ENCODE measurements at places on chromosomes 2 and 18.

DNA sequence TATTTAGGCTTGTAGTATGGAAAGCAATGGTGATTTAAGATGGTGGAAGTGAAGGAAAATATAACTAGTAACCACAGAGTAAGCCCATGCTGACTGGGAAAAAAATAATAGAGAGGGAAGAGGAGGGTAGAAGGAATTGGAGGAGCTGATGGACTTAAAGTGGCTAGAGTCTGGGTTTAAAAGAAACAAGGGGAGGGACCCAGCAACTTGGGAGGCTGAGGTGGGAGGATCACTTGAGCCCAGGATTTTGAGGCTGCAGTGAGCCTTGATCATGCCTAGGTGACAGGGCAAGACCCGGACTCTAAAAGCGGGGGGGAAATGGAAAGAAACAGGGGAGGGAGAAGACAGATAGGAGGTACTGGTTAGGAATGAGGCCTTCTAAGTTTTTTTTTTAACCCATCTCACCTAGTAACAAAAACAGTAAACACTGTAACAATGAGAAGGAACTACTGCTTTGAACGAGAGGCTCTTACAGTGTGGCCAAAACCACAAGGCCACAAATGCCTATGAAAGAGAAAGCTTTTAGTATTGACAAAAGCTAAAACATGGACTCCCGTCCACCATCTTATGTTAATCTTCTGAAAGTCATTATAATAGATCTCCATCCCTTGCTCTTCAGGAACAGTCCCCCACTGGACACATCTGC is 26.6 kb downstream of the METTL8 start:
- DNase-seq: no peak

DNA sequence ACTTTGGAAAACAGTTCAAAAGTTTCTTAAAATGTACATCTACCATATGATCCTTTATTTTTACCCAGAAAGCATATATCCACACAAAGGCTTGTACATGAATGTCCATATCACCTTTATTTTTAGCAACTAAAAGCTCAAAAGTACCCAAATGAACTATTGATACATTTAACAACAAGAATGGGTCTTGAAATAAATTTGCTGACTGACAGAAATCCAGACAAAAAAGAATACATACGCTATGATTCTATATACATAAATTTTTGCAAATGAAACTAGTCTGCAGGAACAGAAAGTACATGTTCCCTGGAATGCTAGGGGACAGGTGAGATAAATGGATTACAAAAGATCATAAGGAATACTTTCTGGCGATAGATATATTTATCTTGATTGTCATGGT is 96.3 kb upstream of the KYNU start:
- DNase-seq: no peak

- no peak for DNase-seq
Observed at GRCh38 chr2:71609441-71609840, 156.1 kb downstream of the DYSF start.

- no peak for DNase-seq
Observed at GRCh38 chr2:159605441-159606178, 10.7 kb downstream of the BAZ2B start.

DNA sequence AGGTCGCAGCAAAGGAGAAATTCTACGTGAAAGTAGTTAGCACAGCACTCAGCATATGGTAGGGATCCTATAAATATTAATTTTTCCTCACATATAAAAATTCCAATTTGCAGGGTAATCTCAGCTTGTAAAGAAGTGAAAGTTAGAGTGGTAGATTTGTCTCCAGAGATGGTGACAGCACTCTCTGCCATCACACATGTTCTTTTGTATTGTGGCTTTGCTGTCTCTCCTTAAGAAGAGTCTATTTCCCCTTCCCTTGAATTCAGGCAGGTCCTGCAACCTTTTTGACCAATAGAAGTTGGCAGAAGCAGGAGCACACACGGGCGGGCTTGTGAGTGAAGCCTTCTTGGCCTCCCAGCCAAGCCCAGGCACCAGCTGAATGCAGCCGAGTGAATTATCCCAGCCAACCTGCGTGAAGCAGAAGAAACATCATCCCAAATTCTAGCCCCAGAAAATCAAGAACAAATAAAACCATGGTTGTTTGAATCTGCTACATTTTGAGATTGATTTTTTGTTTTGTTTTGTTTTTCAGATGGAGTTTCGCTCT is 107.8 kb upstream of the COPS8 start:
- no peak for DNase-seq

GRCh38 chr2:71995067-71995665 is 152.5 kb downstream of the CYP26B1 start:
- DNase-seq: no peak

- DNase-seq: no peak
Observed at GRCh38 chr2:3704692-3705091, 1.3 kb downstream of the DCDC2C start.

DNA sequence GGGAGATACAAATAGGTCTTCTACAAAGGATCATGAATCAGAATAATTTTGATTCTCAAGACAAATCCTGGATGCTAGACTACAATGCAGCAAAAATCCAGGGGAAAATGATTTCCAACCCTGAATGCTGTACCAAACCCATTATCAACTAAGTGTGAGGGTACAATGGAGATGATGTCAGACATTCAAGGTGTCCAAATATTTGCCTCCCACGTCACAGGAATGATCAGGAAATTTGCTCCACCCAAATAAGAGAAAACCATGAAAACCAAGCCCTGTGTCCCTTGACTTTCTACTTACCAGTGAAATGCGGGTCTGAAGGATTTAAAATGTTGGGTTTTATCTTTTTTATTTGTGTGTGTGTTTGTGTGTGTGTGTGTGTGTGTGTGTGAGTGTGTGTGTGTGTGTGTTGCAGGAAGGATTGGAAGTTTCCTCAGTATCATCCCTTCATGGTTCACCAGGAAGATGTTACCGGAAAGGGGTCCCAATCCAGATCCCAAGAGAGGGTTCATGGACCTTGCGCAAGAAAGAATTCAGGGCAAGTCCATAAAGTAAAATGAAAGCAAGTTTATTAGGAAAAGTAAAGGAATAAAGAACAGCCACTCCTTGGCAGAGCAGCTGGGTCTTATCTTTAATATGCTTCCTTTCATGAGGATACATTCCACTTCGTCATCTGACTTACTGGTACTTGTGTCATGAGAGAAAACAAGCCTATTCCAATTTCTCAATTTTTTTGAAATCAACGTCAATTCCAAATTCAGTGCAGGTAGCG is 61.1 kb upstream of the ID2 start:
- no peak for DNase-seq

DNA sequence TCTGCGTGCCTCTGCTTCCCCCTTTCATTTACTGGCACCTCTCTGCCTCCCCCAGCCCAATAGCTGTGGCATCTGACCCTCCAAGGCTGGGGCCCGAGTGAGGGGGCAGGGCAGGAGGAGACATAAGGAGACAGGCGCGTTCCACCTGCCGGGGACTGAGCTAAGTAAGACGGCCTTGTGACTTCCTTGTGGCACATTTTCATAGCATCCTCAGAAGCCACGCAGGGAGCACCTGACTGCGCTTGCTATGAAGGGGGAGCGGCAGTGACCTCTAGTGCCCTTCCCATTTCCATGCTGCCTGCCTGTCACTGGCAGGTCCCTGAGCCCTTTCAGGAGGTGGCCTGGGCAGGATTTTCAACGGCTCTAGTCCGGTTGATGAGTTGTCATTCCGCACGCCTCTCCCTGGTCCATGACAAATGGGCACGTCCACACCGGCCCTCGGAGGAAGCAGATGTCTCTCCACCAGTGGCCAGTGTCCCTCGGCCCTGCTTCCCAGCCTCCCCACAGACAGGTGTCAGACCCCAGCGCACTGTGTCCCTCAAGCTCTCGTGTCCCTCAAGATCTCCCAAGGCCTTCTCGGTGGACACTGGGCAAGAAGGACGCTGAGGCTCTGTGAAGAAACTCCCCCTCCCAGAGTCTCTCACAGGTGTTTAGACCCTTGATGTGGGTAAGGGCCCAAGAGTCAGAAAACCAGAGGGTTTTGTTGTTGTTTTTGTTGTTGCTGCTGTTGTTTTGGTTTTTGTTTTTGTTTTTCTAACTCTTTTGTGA is 42.7 kb downstream of the CYP26B1 start:
- no peak for DNase-seq

DNA sequence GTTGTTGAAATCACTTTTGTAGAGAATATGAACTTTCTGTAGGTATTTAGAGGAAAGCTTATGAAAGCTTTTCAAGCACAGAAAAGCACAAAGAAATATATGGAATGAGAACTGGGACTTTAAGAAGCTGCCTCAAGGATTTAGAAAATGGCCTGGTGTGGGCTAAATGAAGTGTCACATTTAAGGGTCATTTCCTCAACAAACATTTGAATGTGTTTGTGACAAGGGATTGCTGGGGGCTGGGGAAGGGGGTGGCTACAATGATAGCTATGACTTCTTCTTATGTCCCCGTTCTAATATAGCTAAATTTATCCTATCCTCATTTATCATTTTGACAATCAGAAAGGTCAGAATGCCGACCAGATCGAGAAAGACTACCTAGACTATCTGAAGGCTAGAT is 69.2 kb downstream of the DLGAP1 start:
- no peak for DNase-seq

DNA sequence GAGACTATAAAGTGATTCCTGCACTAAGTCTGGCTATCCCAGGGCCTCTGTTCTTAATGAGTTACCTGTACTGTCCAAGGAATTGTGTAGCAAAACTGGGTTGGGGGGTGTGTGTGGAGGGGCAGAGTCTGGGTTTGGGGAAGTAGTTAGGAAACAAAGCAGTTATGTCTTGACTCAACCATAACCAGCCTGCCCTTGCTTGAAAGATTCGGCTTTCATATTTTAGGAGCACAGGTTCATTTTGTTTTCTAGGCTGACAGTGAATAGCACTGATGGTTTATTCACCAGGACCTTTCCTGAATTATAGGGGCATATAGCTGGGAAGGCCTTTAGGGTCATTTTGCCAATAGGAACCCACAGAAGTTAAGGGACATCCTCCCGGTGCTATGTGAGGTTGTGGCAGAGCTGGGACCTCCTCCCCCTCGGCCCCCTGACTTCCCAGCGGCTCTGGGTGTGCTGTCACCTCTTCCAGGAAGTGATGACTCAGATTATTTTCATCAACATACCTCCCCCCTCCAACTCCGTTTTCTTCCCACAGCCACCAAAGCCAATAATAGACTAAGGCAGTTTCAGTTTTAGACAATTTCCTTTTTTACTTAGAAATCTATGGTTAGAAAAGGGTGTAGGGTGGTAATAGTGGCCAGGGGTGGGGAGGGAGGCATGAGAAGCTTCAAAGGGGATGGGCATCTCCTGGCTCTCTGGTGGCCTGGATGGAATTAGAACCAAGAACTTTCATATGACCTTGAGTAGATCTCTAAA is 44.8 kb downstream of the SETBP1 start:
- no peak for DNase-seq

DNA sequence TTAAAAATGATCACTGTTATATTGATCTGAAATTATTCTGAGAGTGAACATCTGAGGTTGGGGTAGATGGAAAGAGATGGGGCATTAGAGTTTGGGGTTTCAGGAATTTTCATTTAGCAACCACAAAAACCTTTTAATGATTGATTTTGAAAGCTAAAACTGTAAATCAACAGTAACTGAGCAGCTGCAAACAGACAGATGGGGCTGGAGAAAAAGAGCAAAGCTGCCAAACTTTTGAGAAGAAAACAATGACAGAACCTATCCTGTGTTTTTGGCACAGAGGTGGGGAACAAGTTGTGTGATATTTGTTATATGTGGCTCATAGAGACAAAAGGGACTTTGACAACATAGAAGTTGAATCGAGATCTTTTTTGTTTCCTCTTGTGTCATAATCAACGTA is 415.8 kb upstream of the DSEL start:
- no peak for DNase-seq

DNA sequence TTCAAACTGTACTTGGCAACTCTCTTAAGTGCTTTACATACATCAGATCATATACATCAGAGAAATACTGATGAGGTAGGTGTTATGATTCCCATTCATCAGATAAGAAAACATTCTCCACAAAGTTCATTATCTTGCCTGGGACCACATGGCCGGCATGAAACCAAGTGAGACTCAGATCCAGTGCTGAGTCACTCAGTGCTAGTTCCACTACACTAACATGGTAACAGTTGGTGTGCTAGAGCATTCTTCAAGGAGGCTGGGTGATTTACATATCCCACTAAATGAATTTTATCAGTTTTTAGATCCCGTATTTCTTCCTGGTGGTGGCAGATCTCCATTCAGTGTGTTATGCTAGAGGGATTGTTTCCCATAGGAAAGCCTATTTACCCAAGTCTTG is 772.0 kb downstream of the CNTNAP5 start:
- DNase-seq: no peak

Data from LoVo (cell line).